Progenitor cell of endocrine pancreas (in vitro differentiated cells): ENCODE measurements at places on chromosomes 12 and 14. TPM values are rescaled to one million over a fixed set of nuclear protein-coding genes. Genes with fewer than 3 reads are reported as not detected.

Gene FLRT2
- 312 and 318 TPM in 2 replicates for total RNA-seq

DNA sequence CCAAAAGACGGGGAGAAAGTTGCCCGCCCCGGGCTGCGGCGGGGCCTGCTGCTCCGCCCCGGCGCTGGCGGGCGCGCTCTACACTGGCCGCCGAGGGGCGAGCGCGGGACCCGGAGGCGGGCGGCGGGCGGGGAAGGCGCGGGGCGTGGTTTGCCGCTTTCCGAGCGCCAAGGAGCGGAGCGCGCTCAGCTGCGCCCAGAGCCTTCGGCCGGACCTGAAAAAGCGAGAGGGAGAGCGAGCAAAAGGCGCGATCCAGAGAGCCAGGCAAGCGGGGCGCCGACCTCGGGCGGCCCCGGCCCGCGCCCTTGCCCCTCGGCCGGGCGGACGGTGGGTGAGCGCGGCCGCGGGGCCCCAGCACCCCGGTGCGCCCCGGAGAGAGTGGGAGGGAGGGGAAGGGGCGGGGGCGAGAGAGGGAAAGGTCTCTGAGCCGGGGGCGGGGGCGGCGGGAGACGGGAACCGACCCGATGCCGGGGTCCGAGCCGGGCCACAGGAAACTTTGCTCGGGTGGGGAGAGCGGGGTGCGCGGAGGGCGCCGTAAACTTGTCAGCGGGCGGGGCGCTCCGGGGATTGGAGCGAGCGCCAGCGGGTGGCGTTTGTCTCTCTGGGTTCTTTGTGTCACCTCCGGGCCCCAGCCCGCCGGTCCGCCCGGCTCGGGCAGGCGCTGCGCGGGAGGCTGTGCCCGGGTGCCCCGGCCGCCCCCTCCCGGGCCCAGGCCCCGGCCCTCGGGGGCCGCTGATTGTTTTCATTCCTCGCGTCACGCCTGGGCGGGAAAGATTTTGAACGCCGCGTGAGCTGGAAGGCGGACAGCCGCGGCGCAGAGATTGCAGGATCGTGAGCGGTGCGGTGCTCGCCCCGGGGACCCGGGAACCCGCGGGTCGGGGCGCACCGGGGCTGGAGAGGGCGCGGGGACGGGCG is at the start of gene SYNE2:
Gene SYNE2 (plus strand): TSS at position 188 of the 915 bp plus-strand sequence. CDS start 56,145 bp downstream, outside the sequence.
- peaks cover 36% of the 10 kb centered on the region for H3K4me1 ChIP-seq
- DNase-seq = peak; percentile 80
- H3K36me3 ChIP-seq = no peaks in the 10 kb centered on the region
- H3K27ac ChIP-seq = peak within 1 kb of the TSS; percentile 99
- H3K27me3 ChIP-seq = peaks cover 8% of the 10 kb centered on the region

GRCh38 chr12:74747305-74747704 is 209.7 kb downstream of the ATXN7L3B start:
- H3K36me3 ChIP-seq = no peaks in the 10 kb centered on the region
- H3K4me3 ChIP-seq = no peak overlapping the region
- no peak for DNase-seq
- no peaks in the 10 kb centered on the region for H3K27me3 ChIP-seq

DNA sequence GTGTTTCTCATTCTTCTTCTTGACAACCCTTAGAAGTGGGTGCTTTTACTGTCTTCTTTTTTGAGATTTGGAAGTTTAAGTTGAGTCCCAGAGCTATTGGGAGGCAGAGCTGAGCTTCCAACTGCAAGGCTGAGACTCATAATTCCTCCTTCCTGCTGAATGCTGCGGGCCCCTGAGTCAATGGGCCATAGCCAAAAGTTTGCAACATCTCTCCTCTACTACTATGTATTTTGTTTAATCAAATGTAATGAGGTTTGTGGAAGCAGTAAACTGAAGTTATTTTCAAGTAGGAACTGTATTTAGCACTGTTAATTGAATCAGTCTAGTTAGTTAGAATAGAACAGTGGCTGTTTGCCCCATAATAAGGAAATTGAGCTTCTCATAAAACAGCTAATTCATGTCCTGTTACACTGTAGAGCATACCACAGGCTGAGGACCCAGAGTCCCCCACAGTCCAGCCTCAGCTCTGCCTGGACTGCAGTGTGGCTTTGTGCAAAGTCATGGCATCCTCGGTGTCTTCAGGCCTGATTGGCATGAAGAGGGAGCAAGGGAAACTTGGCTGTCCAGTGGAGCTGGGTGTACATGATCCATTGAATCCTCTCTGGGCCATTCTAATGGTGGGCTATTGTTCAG is 631.7 kb downstream of the VRK1 start:
- H3K4me1 ChIP-seq = peaks cover 1% of the 10 kb centered on the region
- no peak overlapping the region for H3K27ac ChIP-seq
- no peaks in the 10 kb centered on the region for H3K36me3 ChIP-seq
- peaks cover 8% of the 10 kb centered on the region for H3K27me3 ChIP-seq

DNA sequence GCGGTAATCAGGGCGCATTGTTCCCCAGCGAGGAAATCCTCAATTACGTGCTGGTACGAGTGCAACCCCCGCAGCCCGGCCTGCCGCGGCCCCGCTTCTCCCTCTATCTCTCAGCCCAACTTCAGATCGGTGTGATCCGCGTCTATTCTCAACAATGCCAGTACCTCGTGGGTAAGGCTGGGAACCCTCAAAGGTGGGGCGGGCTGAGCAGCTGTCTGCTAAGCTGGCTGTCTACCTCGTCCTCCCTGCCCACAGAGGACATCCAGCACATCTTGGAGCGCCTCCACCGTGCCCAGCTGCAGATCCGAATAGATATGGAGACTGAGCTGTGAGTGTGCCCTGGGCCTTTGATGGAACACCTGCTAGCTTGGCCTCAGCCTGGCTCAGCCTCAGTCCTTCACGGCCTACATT is 996 bp downstream of the REC8 start:
- H3K4me1 ChIP-seq = peaks cover 22% of the 10 kb centered on the region
- peaks cover 25% of the 10 kb centered on the region for H3K36me3 ChIP-seq
- peak overlapping the region; percentile 89 for H3K4me3 ChIP-seq
- peak overlapping the region; percentile 94 for H3K27ac ChIP-seq

GRCh38 chr12:58916921-58917511 is 3.3 kb downstream of the LRIG3 start:
- peak overlapping the region; percentile 90 for H3K4me3 ChIP-seq
- peaks cover 64% of the 10 kb centered on the region for H3K4me1 ChIP-seq
- H3K27ac ChIP-seq = peak overlapping the region; percentile 94
- no peaks in the 10 kb centered on the region for H3K27me3 ChIP-seq
- H3K36me3 ChIP-seq = peaks cover 8% of the 10 kb centered on the region

GRCh38 chr12:124663771-124664366 is 96.5 kb upstream of the NCOR2 start:
- no peaks in the 10 kb centered on the region for H3K36me3 ChIP-seq
- H3K4me1 ChIP-seq = peaks cover 12% of the 10 kb centered on the region
- peak overlapping the region; percentile 77 for H3K27ac ChIP-seq
- no peak overlapping the region for H3K4me3 ChIP-seq
- DNase-seq = no peak

- no peak for DNase-seq
- peaks cover 2% of the 10 kb centered on the region for H3K36me3 ChIP-seq
- H3K4me3 ChIP-seq = no peak overlapping the region
- peaks cover 11% of the 10 kb centered on the region for H3K27me3 ChIP-seq
- peak overlapping the region; percentile 1 for H3K27ac ChIP-seq
Measured at GRCh38 chr12:50082644-50083043, 2.5 kb upstream of the SMARCD1 start.

DNA sequence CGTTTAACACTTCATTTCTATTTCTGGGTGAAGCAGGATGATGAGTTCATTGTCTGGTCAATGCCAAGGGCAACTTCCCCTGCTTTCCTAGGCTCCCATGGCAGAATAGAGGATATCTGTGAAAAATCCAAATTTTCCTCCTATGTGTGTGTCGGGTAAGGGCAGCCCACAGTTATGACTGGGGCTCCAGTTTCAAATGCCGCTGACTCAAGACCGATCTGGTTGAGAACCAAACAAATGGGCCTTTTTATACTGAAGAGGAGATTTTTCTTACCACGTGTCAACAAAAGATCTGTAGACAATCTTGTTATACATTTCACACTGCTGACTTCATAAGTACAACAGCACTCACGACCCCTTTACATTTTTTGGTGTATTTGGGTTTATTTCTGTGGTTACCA is 120.8 kb downstream of the CHST11 start:
- no peak for DNase-seq
- H3K4me1 ChIP-seq = peaks cover 2% of the 10 kb centered on the region
- H3K4me3 ChIP-seq = no peak overlapping the region

DNA sequence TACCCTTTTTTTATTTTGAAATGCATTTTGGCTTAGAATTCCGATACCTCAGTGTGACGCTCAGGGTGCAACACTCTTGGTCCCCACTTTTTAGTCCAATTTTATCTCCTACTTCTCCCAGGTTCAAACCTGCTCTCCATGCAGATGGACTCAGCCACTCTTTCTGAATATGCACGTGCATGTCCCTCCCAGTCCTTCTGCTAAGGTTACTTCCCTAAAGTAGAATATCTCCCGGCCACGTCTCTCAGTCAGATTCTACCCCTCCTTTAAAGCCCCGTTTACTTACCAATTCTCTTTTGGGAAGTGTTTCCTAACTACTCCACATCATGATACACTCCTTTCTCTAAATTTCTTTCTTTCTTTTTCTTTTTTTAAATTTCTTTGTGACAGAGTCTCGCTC is 15.5 kb upstream of the PARP11 start:
- no peaks in the 10 kb centered on the region for H3K36me3 ChIP-seq
- H3K4me3 ChIP-seq = no peak overlapping the region
- H3K27ac ChIP-seq = no peak overlapping the region
- no peak for DNase-seq

DNA sequence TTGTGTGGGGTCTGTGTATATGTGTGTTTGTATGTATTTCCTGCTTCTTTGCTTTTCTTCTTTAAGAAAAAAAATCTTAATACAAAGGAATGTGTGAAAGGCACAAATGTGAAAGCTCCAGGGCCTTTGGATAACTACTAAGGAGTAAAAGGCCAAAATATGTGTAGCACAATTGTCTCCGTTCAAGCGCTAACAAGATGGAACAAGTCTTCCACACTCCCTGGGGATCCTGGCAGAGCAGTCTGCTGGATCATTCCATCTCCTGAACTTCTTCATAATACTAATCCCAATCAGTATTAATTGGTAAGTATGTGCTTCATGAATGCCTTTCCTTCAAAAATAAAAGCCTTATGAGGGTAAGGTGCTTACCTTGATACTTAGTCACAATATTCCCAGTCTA is 462.5 kb upstream of the TBX3 start:
- H3K27ac ChIP-seq = no peak overlapping the region
- peaks cover 24% of the 10 kb centered on the region for H3K27me3 ChIP-seq
- no peak for DNase-seq
- H3K36me3 ChIP-seq = no peaks in the 10 kb centered on the region
- no peaks in the 10 kb centered on the region for H3K4me1 ChIP-seq

GRCh38 chr12:75853626-75854025 is 177.9 kb downstream of the PHLDA1 start:
- DNase-seq = no peak
- H3K27ac ChIP-seq = no peak overlapping the region
- H3K4me1 ChIP-seq = peaks cover 15% of the 10 kb centered on the region
- no peak overlapping the region for H3K4me3 ChIP-seq

DNA sequence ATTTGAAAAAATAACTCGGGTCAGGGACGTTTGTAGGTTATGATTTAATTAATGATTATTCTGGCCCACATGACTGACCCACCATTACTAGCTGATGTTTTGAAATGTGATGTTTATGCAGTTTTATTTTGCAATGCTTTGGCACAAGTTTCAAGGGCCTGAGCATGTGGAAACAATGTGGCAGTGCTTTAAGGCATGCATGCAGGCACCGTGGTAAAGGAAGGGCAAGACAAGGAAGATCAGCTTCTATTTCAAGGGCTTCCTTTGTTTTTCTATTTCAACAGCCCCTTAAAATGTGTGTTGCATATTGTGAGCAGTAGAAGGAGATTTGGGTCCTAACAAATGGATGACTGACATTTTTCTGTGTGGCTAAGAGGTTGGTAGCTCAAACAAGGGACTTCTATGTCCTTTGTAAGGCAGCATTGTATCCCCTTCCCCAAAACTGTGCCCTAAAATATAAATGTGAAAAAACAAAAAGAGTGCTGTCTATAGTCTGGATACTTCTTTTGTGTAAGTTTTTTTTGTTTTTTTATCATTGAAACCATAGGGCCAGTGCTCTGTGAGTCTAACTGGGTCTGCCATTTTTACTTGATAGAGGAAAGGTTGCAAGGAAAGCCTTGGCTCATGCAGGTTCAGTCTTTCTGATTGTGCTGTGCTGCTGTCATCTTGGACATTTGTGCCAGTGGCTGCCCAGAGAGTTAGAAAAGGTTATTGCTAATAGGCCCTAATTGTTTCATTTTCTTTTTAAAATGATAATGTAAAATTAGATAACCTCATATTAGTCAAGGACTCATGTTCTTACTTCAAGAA is 103.5 kb downstream of the FGD4 start:
- peak overlapping the region; percentile 98 for H3K27ac ChIP-seq
- no peaks in the 10 kb centered on the region for H3K36me3 ChIP-seq
- no peak for DNase-seq
- no peaks in the 10 kb centered on the region for H3K27me3 ChIP-seq
- H3K4me1 ChIP-seq = peaks cover 64% of the 10 kb centered on the region

- H3K36me3 ChIP-seq = peaks cover 3% of the 10 kb centered on the region
- DNase-seq = no peak
- no peak overlapping the region for H3K4me3 ChIP-seq
- no peak overlapping the region for H3K27ac ChIP-seq
Measured at GRCh38 chr14:31283153-31283552, 75.6 kb upstream of the HECTD1 start.

GRCh38 chr12:25925064-25925463 is 33.4 kb upstream of the RASSF8 start:
- peaks cover 2% of the 10 kb centered on the region for H3K27me3 ChIP-seq
- H3K27ac ChIP-seq = no peak overlapping the region
- no peak for DNase-seq

GRCh38 chr14:105108516-105108864 is 43.3 kb upstream of the GPR132 start:
- no peaks in the 10 kb centered on the region for H3K36me3 ChIP-seq
- no peak for DNase-seq
- H3K4me3 ChIP-seq = no peak overlapping the region
- H3K27ac ChIP-seq = no peak overlapping the region

Gene AMN
- 2.5 and 3.0 TPM in 2 replicates for total RNA-seq

DNA sequence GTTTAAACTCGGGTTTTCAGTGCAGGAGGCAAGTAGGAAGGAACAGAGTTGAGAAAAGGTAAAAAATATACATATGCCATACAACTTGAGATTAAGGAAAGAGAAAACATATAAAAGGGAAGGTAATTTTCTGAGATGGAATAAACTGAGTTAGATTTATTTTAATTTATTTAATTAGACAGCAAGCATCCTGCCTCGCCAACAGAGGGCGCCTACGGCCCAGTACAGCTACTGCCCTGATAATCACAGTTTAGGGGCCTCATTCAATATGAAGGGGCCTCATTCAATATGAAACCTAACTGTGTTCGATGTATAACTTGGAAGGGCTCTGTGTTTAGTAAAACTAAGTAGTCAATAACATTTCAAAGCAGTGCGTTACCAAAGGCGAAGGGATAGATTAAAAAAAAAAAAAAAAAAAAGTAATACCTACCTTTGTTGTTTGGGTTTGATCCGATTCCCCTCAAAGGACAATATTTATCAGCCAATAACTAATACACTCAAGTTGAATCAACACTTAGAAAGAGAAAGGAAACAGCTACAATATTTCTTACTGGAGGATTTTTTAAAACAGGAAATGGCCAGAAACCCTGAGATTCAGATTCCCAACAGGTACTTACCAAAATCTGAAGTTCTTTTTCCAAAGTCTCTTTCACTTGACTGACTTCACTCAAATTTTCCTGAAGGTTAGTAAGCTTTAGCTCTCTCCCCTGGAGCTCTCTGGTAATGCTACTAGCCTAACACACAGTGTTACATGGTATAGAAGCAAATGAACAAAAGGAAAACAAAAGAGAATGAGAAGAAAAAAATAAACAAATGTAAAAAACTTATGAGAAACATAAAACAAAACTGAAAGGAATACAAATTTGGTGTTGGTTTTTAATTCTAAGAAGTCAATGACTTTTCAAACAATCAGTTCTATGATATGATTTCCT is 70.0 kb upstream of the VPS33A start:
- no peaks in the 10 kb centered on the region for H3K27me3 ChIP-seq
- no peak overlapping the region for H3K4me3 ChIP-seq
- no peak for DNase-seq
- no peak overlapping the region for H3K27ac ChIP-seq

Gene DTX1
- 1.8 TPM in 2 replicates for total RNA-seq

Gene CISTR
- total RNA-seq = 0.58 TPM in 1 of 2 replicates, not detected in the other
